Brain (organoid and tissue), 16 donors: ENCODE measurements at places on chromosomes 16 and 17.

DNA sequence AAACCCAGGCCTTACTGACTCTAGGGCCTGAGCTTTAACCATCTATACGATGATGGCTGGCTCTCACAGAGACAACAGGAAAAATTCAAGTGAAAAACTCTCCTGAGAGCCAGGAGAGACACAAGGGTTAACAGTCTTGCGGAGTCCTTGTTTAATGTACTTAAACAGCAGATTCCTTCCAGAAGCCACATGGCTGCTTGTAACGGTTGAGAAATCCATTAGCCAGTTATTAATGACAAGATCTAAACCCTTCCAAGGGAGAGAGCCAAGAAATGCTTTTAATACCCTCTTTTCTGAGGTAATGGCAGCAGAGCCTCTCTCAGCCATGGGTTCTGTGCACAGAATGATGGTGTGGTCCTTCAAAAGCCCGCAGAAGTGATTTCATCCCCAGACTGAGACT is 5.2 kb upstream of the ALDOA start:
- no peak for DNase-seq

DNA sequence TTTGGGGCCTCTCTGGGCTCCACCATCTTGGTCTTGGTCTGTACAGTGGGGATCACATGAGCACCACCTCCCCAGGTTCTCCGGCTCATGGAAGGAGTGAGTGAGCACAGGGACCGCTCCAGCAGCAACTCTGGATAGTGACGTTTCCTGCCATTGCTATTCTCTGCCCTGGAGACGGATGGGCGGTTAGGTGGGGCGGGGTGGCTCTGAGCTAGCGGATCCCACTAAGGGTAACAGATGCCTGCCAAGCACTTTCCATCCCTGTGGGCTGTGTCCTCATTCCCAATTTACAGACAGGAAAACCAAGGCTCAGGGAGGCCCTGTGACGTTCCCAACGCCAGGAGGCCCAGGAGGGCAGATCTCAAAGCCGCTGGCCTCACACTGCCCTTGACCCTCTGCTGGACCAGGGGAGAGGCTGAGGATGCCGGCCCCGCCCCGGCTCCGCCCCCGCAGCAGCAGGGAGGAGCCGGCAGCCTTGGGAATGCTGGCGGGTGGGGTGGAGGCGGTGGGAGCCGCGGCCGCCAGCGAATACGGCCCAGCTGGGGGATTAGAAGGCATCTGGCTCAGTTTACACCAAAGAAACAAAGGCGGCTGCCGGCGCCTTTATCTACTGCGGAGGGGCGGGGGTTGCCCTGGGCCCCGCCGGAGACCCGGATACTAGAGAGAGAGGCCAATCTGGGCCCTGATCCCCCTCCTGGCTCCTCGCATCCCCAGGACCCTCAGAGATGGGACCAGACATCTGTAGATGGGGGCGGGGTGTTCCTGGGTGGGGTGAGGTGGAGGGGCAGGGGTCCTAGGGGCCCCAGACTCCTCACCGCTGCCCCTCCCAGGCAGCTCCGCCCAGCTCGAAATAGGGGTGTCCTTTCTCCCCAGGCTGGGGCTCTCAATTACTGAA is 122.3 kb upstream of the CIBAR2 start:
- DNase-seq, result peak; percentile 68

DNA sequence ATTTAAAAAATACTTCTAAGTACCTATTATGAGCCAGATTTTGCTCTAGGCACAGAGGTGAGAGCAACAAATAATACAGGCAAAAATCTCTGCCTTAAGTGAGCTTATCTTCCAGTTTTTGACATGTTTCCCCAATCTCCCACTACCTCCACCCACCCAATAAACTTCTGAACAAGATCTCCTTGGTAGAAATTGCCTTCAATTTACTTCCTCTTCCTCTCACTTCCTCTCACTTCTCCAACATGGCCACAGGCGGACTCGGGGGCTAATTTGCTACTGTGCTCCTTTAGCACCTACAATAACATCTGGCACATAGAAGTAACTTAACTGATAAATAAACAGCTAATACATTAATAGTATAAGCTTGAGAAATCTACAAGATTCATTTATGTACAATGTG is 82.6 kb downstream of the CACNG1 start:
- no peak for DNase-seq

- DNase-seq, result peak; percentile 81
Observed at GRCh38 chr16:70428178-70428998, 10.5 kb downstream of the ST3GAL2 start.

GRCh38 chr16:14322186-14322585 is 251.1 kb downstream of the MRTFB start:
- DNase-seq, result no peak

GRCh38 chr17:34499576-34499975 is 79.8 kb upstream of the TMEM132E start:
- no peak for DNase-seq

DNA sequence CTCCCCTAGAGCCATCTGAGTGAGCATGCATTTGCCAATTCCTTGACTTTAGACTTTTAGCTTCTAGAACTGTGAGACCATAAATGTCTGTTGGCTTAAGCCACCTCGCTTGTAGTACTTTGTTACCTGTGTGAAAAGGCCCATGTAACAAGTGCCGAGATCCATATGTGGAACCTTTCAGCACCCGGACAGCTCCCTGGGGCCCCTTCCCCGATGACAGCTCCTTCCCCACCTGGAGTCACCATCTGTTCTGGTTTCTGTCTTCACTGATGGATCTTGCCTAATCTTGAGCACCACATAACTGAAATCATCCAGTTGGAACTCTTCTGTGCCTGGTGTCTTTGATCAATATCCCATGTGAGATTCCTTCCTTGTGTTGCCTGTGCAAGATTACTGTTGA is 78.9 kb upstream of the EEF2KMT start:
- DNase-seq, result no peak

DNA sequence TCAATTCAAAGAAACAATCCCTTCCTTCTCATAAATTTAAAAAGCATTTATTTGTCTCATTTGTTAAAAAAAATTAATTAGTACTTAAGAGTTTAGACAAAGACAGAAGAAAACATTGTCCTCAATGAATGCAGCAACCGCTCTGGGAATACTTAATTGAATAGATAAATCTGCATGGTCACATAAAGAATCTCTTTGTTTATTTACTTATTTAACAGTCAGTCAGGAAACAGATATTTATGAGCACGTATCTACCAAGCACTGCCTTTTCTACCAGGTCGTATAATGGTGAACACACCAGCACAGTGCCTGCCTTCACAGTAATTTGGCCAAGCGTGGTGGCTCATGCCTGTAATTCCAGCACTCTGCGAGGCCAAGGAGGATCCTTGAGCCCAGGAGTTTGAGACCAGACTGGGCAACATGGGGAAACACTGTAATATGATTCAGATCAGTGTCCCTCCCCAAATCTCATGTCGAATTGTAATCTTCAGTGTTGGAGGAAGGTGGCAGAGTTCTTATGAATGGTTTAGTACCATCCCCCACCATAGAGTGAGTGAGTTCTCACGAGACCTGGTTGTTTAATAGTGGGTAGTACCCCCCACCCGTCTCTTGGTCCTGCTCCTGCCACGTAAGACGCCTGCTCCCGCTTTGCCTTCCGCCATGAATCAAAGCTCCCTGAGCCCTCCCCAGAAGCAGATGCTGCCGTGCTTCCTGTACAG is 8.1 kb downstream of the WIPI1 start:
- no peak for DNase-seq

DNA sequence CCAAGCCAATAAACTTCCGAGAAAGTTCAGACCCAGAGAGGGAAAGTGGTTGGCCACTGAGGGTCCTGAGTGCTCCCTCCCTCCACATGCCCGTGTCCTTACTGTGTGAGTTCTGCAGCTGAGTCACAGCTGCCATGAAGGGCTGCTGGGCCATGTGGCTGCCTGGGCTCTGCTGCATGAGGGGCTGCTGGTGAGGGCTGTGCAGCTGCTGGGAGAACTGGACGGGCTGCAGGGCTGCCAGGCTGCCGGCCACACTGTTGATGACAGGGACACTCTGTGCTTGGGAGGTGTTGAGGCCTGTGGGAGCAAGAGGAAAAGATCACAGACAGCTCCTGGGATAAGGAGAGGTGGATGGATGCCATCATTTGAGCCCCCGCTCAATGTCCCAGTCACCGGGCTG is 44.0 kb downstream of the HNF1B start:
- DNase-seq, result no peak

- no peak for DNase-seq
Observed at GRCh38 chr16:84717484-84717883, 17.7 kb downstream of the USP10 start.

GRCh38 chr16:1929105-1929504 is 10.9 kb upstream of the HS3ST6 start:
- peak; percentile 24 for DNase-seq

GRCh38 chr17:29442451-29442850 is 52.3 kb downstream of the TAOK1 start:
- DNase-seq, result no peak

DNA sequence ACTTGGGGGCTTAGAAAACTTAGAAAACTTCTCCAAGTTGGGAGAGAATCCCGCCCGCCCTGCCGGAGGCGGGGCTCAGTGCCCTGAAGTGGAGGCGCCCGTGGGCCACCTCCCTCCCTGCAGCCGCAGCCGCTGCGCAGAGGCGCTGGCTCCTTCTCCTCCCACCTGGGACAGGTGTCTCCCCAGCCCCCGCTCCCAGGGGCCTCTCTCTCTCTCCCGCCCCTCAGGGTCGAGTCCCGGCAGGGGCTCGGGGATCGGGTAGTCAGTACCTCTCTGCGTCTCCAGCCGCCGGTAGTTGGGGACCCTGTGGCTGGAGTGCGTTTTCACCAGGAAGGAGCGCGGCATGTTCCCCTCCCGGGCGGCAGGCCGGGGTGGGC is 257 bp downstream of the SNAI3 start:
- no peak for DNase-seq

GRCh38 chr17:57902117-57902799 is 52.4 kb upstream of the MRPS23 start:
- no peak for DNase-seq

DNA sequence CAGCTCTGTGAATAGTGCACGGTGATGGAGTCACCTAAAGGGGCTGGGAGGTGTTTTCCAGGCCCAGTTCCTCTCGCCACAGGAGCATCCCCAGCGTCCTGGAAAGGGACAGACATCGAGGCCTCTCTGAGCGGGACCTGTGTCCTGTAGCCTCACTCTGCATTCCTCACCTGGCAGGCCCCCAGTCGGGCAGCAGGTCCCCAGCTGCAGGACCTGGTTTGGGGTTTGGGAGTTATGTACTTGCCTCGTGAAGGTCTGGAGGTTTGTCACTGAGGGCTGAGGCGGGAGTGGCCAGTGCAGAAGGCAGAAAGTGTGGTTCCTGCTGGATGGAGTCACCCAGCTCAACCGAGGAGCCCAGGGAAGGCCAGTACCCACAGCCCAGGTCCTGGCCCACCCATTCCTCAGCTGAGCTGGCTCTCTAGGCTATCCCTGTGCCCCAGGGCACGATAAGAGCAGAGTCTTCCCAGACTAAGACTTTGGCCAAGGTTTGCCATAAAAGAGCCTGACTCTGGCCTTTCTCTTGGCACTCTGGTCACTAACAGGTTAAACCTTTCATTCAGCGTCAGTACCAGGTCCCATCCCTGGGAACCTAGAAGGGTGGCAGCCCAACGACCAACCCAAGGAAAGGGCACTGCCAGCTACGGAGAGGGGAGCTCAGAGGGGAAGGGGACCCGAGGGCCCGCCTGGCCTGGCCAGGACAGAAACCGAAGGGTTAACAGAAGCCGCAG is 24.4 kb downstream of the TBX4 start:
- DNase-seq, result no peak

DNA sequence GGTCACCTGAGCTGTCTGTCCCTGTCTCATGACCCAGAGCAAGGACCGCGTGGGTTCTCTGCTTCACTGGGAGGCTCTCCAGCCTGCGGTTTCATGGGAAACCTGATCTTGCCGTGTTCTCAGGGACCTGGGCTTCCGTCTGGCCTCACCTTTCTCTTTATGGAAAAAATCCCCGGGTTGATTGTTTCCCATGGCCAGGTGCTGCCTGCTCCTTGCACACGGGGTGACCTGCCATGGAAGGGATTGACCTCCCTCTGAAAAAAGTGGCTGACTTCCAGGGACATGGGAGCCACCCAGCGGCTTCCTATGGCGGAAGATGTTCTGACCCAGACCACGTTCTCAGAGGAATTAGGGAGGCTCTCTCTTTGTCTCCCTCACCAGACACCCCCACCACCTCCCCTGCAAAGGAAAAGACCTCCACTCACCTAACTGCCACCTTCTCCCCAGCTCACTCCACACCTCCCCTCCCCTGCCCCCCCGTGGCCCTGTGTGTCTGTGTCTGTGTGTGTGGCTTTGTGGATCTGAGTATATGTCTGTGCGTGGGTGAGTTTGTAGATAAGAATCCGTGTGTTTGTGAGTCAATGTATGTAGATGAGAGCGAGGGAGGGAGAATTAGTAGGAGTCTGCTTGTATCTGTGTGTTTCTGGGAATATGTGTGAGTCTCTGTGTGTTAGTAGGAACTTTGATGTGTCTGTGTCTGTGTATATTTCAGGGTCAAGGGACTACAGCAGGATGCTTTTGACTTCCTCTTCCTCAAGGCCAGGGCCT is 154.6 kb downstream of the NTN1 start:
- no peak for DNase-seq

GRCh38 chr16:47693226-47693625 is 232.1 kb downstream of the PHKB start:
- no peak for DNase-seq

DNA sequence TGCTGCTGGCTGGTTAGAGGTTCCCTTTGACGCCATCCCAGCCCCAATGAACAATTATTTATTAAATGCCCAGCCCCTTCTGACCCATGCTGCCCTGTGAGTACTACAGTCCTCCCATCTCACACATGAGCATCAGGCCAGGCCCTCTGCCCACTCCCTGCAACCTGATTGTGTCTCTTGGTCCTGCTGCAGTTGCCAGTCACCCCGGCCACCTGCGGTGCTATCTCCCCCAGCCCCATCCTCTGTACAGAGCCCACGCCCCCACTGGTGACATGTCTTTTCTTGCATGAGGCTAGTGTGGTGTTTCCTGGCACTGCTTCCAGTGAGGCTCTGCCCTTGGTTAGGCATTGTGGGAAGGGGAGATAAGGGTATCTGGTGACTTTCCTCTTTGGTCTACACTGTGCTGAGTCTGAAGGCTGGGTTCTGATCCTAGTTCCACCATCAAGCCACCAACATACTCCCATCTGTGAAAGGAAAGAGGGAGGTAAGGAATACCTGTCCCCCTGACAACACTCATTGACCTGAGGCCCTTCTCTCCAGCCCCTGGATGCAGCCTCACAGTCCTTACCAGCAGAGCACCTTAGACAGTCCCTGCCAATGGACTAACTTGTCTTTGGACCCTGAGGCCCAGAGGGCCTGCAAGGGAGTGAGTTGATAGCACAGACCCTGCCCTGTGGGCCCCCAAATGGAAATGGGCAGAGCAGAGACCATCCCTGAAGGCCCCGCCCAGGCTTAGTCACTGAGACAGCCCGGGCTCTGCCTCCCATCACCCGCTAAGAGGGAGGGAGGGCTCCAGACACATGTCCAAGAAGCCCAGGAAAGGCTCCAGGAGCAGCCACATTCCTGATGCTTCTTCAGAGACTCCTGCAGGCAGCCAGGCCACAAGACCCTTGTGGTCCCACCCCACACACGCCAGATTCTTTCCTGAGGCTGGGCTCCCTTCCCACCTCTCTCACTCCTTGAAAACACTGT is 11.3 kb downstream of the CX3CL1 start:
- no peak for DNase-seq
